ENCODE measurements at places on chromosomes 4 and X. TPM values are rescaled to one million over a fixed set of nuclear protein-coding genes. Genes with fewer than 3 reads are reported as not detected.

Gene KIAA1210
- not detected for total RNA-seq

Gene ETNPPL
- total RNA-seq, result not detected

Gene CSN1S1
- not detected for total RNA-seq

Gene SPARCL1
- not detected for total RNA-seq

Gene STOX2
- total RNA-seq, result 2.5 TPM

Gene ZCCHC12
- under 0.01 TPM for total RNA-seq

Gene P2RY8
- not detected for total RNA-seq

Gene KCTD8
- 2.7 TPM for total RNA-seq

Gene CENPVL1
- total RNA-seq, result not detected

Gene GPR82
- total RNA-seq, result not detected

Gene USP17L28
- total RNA-seq, result not detected

Gene PNMA6F
- not detected for total RNA-seq

Gene FAM47B
- not detected for total RNA-seq

Gene SHISA3
- total RNA-seq, result not detected

Gene RASSF6
- 0.39 TPM for total RNA-seq

Gene RHOXF2B
- total RNA-seq, result not detected

Gene GPC3
- total RNA-seq, result 22.8 TPM

Gene MAN2B2
- 30.8 TPM for total RNA-seq

Gene GC
- not detected for total RNA-seq

Gene PDGFRA
- total RNA-seq, result 0.76 TPM

Gene PCDH18
- 0.87 TPM for total RNA-seq

Gene ARX
- not detected for total RNA-seq

Gene ANOS1
- 2.4 TPM for total RNA-seq

Gene FGG
- total RNA-seq, result not detected

Gene POF1B
- 3.1 TPM for total RNA-seq

Gene TENM3
- total RNA-seq, result 399 TPM

Gene HPSE
- total RNA-seq, result 11.0 TPM

Gene MAP7D2
- 0.39 TPM for total RNA-seq

Gene RBM41
- 16.3 TPM for total RNA-seq

Gene TXK
- not detected for total RNA-seq

Gene TMEM255A
- 0.33 TPM for total RNA-seq

Gene SLC4A4
- total RNA-seq, result 0.39 TPM

Gene PPEF1
- not detected for total RNA-seq

Gene CSAG1
- not detected for total RNA-seq

Gene ING2
- total RNA-seq, result 21.2 TPM

Gene PRIMPOL
- 12.6 TPM for total RNA-seq

Gene TMEM164
- total RNA-seq, result 22.0 TPM

Gene DGKK
- not detected for total RNA-seq

Gene NLGN3
- total RNA-seq, result 0.33 TPM

Gene CHIC1
- 8.6 TPM for total RNA-seq

Gene CSAG2
- not detected for total RNA-seq

Gene CXorf49
- total RNA-seq, result 0.39 TPM

Gene SYTL4
- total RNA-seq, result 7.1 TPM

Data from placental epithelial cell (primary cell).